ENCODE measurements at places on chromosomes 4 and X.

DNA sequence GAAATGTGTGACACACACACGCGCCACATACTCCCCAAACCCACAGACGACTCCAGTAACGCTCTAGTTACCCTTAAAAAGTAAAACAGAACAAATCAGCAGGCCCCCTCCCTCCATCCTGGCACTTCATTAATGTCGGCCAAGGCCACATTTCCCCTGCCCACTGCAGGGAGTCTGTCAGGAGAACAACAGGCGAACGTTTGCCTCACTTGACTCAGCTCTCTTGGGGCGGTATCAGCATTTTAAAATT is 671 bp upstream of the FHIP1A start:
- peak overlapping the region; percentile 76 for H3K4me3 ChIP-seq
- DNase-seq = no peak
- H3K27me3 ChIP-seq = peaks cover 20% of the 10 kb centered on the region
- no peaks in the 10 kb centered on the region for H3K36me3 ChIP-seq
- H3K27ac ChIP-seq = no peak overlapping the region

DNA sequence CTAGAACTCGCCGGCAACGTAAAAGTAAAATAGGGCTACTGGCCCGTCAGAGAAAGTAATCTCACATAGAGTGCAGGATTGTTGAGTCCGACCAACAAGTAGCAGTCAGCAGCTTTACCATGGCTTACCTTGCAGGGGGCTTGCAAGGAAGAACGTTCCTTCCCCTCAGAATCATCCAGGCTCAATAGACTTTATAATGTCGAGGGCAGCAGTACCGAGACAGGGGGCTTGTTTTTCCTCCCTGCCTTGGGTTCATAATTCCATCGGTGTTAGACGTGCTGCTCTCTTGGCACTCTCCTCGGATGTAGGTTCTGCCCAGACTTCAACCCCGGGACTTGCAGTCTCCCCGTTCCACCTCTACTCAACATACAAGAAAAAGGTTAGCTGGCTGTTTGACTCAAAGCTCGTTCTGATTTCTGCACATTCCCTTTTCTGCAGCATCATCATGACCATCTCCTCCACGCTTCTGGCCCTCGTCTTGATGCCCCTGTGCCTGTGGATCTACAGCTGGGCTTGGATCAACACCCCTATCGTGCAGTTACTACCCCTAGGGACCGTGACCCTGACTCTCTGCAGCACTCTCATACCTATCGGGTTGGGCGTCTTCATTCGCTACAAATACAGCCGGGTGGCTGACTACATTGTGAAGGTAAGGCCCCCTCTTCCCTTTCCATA is 1.5 kb downstream of the SLC10A4 start:
- DNase-seq = peak; percentile 22
- peaks cover 38% of the 10 kb centered on the region for H3K27me3 ChIP-seq
- no peak overlapping the region for H3K27ac ChIP-seq
- no peak overlapping the region for H3K4me3 ChIP-seq

DNA sequence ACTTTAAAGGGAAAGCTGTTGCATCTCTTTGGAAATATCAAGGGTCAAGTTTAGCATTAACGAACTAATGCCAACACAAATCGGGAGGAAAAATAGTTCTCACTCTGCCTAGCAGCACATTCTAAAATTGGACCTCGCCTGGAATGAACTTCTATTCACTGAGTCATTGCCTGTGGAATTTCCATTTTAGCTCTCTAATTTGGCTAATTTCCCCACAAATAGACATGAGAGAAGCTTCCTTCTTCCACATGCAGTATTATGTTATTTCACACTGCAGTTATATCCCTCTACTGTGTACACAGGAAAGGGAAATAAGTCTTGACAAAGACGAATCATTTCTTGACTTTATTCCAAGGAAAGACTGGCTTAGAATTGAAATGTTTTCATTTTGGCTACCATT is 9.3 kb downstream of the ZXDA start:
- no peak overlapping the region for H3K4me3 ChIP-seq
- no peaks in the 10 kb centered on the region for H3K36me3 ChIP-seq
- DNase-seq = no peak
- no peak overlapping the region for H3K27ac ChIP-seq
- H3K27me3 ChIP-seq = no peaks in the 10 kb centered on the region

DNA sequence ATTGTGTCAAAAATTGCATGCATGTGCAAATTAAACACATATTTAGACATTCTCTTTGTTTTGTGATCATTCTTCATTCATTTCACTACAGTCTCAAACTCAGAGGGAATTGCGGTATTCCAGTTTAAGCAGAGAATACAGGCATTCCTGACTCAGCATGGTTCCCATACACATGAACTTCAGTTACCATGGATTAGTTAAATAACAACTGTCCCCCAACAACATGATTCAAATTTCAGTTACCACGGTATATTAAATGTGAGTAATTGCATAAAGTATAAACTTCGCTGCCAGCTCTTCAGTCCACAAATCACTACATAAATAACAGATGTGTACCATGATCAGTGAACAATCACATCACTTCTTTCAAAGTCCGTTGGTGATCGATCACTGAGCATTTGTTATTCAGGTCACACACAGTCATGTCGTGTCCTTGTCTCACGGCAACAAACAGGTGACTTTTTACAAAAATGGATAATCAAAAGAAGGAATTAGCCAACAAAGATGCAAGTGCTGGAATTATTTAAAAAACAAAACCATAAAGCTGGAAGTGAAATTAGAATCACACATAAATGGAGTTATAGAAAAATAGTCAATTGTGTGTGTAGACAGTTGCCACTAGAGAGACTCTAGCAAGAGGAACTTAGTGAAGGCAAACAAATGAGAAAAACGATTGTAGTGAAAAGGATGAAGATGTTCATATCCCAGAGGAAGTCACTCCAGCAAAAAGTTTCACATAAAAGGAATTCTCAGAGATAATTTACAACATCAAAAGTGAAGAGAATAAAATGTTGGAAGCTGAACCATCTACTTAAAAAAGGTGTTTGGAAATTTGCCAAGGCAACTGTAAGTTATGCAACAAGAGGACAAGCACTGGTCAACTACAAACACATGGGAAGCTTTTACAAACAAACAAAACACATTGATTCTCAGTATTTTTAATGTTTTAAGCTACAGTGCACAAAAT is 138.6 kb upstream of the SMARCAD1 start:
- no peaks in the 10 kb centered on the region for H3K4me1 ChIP-seq
- H3K36me3 ChIP-seq = no peaks in the 10 kb centered on the region
- no peak overlapping the region for H3K27ac ChIP-seq

GRCh38 chrX:45757272-45757671 is 556.6 kb upstream of the DIPK2B start:
- no peak for DNase-seq
- no peaks in the 10 kb centered on the region for H3K27me3 ChIP-seq
- no peak overlapping the region for H3K27ac ChIP-seq

Measured in B cell (primary cell).